Natural killer cell (primary cell): ENCODE measurements at places on chromosomes 16 and 17.

DNA sequence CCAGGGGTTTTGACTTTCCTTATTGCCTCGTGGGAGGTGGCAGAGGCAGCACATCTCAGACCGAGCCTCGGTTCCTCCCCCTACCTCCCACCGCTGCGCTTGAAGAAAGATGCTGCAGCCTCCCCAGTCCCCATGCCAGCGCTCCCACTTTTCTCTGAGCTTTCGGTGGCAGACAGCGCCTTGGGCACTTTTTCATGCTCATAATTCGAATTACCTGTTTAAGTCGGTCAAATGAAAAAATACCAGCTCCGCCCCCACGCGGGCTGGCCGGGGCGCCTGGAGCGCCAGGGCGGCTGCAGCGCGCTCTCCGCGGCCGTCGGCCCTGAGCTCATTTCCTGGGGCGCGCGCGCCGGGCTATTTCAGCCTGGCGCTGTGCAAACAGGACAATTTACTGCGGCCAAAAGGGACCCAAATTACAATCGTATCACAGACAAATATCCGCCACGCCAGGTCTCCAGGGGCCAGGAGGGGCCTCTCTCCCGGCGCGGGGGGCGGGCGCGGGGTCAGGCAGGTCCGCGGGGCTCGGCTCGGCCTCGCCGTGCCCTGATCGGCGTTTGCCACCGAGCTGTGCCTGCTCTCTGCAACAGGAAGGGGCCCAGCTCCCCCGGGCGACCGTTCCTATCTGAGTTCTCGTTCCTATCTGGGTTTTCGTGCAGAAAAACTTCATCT, 45.0 kb downstream of the SOST start:
- no peak for DNase-seq

GRCh38 chr16:9428355-9429005, 337.0 kb downstream of the HAPSTR1 start:
- DNase-seq: no peak

DNA sequence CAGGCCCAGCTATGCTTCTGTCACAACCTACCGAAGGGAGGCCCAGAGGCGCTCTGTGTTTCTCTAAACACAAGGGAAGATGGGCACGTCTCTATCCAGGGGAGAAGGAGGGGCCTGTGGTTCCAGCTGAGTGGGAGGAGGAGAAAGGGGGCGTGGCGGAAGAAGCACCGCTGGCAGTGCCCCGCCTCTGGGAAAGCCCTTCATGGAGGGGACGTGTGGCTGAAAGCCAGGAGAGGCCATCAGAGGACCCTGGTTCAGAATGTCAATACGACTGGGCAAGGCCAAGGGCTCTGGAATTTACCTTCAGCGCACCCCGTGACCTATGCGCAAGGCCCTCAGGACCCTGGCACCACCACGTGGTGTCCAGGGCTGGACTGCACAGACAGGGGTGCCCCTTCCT, 12.3 kb upstream of the SLC38A8 start:
- DNase-seq: no peak

DNA sequence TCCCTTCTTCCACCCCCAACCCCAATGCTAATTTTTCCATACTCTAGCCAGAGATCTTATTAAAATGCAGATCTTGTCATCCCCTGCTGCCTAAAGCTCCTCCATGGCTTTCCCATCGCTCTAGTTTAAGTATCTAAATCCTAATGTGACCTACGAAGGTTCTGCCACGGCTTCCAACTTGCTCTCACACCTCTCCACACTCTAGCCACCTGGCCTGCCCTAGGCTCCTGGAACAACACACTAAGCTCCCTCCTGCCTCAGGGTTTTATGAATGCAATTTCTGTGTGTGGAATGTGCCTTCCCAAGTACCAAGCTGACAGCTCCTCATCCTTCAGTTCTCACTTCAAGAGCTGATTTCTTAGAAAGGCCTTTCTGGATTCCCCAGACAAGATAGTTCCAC, 16.6 kb downstream of the NXPH3 start:
- DNase-seq: no peak

DNA sequence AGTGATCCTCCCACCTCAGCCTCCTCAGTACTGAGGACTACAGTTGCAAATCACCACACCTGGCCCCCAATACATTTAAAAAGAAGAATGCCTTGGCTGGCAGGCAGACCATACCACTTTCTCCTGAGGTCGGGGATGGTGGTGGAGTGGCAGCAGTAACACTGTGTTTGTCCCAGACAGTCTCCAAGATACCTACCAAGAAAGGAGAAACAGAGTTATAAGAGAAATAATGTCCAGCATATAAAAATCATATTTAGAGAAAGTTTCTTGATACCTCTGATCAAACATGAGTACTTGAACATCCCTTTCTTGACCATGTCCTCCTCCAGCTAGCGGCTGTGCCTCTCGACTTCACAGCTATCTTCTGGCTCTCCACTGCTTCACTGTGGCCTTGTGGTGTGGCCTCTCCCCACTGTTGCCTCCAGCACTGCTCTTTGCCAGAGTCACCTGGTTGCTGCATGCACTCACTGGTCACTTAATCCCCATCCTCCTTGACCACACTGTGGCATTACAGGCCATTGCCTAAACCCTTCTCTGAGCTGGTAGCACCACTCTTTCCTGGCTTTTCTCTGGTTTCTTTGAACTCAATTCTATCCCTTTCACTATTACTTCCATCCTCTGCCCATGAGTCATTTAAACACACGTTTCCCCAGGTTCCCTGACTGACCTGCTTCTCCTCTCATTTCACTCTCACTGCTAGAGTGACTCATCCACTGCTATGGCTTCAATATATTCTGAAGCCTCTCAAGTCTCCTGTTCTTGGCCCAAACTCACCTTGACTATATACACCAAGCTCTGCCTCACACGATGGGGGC, 45.2 kb downstream of the XPO6 start:
- DNase-seq: no peak

DNA sequence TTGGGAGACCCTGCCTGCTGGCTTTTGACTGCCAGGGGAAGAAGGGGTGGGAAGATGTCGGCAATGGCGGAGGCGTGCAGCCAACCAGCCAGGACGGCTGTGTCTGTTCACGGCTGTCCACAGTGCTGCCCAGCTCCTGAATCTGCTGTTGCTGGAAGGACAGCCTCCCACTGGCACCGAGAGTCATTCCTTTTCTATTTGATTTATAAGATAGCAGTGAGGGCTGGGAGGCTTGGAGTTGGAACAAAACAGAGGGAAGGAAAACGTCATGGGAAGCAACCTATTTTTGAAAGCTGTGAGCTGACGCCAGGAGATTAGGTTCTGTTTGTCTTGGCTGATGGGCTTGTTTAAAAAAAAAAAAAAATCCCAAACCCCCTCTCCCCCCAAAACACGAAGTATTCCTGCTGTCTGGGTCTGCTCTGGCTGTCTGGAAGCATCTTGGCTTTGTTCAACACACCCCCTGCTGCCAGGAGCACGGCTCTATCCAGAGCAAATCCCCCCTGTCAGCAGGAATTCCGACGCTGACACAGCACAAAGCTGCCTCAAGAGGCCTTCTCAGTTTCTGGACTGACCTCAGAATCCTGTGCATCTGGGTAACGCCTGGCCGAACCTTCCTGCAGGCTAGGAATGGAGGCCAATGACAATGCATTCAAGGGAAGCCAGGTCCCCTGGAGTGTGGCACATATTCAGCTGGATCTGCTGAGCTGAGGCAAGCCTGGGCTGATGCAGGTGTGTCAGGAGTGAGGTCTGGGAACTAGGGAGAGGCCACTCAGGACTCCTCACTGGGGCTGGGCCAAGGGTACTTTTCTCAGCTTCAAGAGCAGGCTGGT, 41.0 kb upstream of the SREBF1 start:
- no peak for DNase-seq

GRCh38 chr16:19138601-19139000, 24.8 kb downstream of the ITPRIPL2 start:
- no peak for DNase-seq

GRCh38 chr16:88468275-88469129, 15.4 kb downstream of the ZFPM1 start:
- no peak for DNase-seq

DNA sequence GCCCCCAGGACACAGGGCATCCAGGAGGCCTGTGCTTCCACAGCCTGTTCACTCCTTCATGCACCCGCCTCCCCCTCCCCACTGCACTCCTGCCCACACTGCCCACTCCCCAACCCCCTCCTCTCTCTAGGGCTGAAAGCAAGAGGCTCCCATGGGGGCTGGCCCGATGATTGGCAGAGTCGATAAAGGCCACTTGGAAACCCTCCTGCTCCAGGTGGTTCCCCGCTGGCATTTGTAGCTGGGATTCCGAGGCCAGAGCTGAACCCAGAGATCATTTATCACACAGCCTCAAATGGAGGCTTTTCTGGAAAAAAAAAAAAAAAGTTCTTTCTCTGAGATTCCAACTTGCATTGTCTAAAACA, 74.1 kb downstream of the SREBF1 start:
- no peak for DNase-seq

DNA sequence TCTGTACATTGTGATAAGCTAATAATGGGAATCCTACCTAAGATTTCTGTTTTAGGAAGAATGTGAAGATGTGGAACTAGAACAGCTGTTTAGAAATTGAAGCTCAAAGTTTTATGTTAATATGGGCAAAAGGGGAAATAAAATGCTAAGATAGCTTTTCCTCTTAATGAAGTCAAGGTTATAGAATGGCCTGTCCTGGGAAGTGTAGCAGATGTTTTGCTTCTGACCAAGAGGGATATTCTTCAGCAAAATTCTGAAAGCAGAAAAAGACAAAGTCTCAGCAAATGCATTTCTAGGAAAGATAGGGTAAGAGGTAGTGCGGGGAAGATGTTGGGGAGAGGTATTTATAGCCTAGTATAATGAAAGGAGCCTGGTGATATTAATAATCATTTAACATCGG, 13.1 kb downstream of the MAP3K3 start:
- no peak for DNase-seq

- DNase-seq: no peak
Measured at GRCh38 chr17:5874486-5874885, 195.7 kb upstream of the WSCD1 start.

DNA sequence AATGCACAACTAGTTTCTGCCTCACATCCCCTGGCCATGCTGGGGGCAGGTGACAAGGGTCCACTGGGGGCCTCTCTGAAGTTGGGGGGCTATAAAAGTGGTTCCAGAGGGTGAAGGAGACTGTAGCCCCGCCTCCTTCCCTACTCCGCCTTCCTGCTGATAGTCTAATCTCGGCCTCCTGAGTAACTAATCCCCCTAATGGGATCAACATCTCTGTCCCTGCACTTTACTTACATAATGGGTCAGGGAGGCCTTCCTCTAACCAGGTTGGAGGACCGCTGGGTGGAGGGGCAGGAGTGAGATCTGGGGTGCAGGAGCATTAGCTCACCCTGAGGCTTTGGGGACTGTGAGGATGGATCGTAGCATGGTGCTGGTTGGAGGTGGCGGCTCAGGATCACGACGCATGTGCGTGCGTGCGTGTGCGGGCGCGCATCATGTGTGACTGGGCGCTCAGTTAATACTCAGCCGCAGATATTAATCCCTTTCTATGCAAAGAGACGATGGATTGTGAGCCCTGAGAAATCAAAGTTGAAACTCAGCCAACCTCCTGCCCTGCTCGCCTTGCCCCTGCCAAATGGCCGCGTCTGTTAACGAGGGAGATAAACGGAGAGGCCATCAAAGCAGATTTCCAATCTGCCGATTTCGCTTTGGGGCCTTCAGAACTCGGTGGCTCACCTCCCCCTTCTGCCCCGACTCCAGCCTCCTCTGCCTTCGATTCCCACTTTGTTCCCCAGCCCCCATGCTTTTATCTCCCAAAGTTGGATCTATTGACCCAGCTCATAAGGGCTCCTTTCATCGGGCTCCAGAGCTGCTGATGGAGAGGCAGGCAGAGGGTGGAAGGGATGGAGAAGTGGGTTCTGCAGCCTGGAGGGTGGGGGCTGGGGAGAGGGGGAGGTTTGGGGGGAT, 107.3 kb downstream of the SDK2 start:
- no peak for DNase-seq

DNA sequence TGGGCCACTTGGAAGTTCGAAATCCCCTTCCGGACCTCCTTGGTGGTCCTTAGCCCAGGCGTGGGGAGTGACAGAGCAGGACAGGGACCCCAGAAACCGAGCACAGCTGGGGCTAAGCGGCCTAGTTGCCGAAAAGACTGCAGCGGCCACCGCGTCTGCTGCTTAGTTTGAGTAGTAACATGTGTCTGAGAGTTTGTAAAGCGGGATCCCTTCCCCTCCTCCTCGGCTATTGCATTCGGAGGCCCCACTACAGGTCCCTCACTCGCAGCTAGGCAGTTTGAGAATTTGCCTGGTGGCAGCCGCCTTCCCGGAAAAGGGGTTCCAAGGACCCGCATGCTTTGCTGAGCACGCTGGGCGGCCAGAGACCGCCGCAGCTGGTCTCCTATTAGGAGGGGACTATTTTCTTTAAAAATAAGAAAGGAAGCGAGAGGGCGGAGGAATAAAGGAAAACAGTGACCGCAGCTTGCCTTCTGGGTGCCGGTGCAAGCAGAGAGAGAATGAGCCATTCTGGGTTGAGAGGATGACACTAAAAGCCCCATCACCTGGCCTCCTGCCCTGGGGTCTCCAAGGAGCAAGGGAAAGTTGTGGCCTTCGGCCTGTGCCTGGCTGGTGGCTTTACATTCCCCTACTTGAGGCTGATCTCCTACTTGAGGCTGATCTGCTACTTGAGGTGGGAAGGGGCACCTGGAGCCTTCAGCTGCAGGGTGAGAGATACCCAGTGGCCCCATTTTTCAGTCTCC, 1.1 kb upstream of the HOXB5 start:
- DNase-seq: no peak

DNA sequence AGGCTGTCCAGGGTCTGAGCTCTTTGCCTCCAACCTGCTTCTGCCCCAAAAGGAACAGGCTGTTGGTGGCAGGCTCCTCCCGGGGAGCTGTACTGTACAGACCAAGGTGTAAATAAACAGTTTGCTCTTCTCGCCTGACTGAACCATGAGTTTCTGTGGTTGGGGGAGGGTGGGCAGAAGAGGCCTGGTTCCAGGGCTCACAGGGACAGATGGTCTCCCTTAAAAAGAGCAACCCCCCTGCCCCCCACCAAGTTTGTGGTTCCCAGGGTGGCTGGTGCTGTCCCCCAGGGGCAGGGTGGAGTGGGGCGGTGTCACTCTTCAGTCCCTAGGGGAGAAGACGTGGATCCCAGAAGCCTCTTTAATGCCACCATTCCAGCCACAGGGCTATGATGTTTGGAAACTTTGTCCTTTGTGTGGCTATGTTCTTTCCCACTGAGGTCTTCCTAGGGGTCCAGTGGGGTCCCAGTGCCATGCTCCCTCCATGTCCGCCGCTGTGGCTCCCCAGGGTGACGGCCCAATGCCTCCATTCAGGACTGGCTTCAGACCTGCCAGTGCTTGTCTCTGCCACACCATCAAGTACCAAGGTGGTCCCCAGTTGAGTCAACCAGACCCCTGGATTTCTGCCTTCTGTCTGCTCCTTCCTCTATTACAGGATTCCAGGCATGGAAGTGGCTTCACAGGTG, 146.7 kb downstream of the RAB11FIP4 start:
- no peak for DNase-seq

GRCh38 chr16:88503374-88503770, 50.3 kb downstream of the ZFPM1 start:
- DNase-seq: no peak
